Stomach (tissue), 19 donors: ENCODE measurements at places on chromosomes 5 and 9. TPM values are rescaled to one million over a fixed set of nuclear protein-coding genes. Genes with fewer than 3 reads are reported as not detected.

Gene MEF2C
- 13.6 TPM for total RNA-seq

Gene TTC33
- 7.5 TPM for total RNA-seq

GRCh38 chr5:122221857-122222256, 90.2 kb upstream of the SNCAIP start:
- DNase-seq: no peak

- DNase-seq: no peak
Observed at GRCh38 chr9:34998266-34998665, 8.7 kb downstream of the DNAJB5 start.

GRCh38 chr9:14891332-14891731, 18.9 kb downstream of the FREM1 start:
- DNase-seq: no peak

DNA sequence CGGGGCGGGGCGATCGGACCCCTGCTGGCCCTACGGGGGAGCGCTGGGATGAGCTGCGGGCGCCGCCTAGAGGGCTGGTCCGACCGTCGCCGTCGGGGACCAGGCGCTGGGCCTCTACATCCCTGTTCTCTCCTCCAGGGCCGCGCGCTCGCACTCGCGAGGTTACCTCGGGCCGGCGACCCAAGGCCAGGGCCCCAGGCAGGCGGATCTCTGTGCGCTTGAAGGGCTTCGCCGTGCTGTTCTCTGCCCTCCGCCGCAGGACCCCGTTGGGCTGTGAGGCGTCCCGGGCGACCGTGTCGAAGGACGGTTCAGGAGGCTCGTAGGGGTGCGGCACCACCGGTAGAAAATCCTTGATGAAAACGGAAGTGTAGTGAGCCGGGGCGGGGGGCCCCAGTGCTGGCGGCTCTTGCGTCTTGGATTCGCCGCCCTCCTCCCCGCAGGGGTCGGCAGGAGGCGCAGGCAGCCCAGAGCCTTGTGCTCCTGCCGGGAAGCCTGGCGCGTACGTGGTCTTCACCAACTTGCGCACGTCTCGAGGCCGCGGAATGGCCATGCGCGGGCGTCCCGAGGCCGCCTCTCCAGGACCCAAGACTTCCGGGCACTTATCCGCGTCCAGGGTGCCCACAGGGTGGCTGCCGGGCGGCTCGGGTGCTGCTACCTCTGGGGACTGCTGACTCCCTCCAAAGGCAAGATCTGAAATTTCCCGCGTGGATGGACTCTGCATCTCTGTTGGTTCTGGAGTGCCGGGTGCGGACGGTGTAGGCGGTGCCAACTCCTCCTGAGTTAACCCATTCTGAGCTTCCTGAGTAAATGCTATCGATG, 2.0 kb downstream of the PROB1 start:
- DNase-seq: peak; percentile 89

GRCh38 chr5:15026944-15027343, 155.4 kb upstream of the ANKH start:
- DNase-seq: no peak

GRCh38 chr9:36713515-36714490, 141.1 kb downstream of the MELK start:
- no peak for DNase-seq

DNA sequence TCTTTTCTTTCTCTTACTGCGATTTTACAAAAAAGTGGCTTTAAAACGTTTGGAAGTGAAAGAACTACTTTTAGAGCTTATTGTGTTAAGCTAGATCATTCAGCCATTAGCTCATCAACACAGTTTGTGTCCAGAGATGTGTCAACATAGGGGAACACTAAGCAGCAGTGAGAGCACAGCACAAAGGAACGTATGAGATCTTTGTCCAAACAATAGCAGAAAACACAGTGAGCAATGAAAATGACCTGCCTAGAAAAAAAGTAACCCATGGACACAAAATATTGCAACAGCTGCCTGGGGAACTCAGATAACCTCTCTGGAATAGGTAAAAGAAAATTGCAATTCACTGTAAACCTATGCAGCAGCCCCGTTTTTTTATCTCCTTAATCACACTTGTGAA, 372.5 kb downstream of the ARHGEF28 start:
- DNase-seq: peak; percentile 69
